ENCODE measurements at places on chromosomes 5 and 9.

DNA sequence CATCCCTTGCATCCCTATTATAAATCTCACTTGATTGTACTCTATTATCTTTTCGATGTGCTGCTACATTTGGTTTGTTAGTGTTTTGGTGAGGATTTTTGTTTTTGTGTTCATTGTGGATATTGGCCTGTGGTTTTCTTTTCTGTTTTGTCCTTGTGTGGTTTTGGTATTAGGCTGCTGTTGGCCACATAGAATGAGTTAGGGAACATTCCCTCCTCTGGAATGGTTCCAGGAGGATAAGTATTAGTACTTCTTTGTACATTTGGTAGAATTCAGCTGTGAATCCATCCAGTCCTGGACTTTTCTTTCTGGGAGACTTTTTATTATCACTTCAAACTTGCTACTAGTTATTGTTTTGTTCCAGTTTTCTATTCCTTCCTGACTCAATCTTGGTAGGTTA lies 287.2 kb downstream of the CWC27 start:
- DNase-seq, result no peak

GRCh38 chr5:171747061-171747859 lies 38.4 kb upstream of the SMIM23 start:
- DNase-seq, result no peak

GRCh38 chr5:31939151-31939550 lies 235.0 kb downstream of the GOLPH3 start:
- no peak for DNase-seq

- no peak for DNase-seq
Measured at GRCh38 chr5:159933531-159934485, 17.5 kb downstream of the ADRA1B start.

DNA sequence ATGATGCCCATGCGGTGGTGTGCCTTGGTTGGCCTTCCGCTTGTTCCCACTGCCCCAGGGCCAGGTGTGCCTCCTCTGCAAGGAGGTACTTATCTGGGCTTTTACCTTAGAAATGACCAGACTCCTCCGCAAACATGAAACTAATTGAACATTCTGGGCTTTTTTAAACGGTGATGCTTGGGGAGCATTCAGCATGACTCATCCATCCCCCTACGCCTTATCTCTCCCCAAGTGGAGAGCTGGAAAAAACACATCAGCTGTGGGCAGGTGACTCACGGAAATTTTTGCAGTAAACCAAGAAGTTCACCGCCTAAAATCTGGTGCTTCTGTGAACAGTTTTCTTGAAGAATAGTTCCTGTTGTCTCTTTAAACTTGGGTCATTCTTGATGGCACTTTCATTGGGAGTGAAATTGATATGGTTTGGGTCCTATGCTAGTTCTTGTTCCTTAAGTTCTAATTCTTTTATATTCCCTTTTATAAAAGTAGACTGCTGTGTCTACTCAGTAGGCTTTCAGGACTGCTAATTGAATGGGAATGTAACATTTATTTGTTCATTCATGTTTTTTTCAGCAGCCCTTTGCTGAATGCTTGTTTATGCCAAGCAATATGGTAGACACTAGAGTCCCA lies 39.6 kb downstream of the SFXN1 start:
- peak; percentile 79 for DNase-seq

Measured in CD4-positive, alpha-beta T cell treated with Interleukin-2 at 100 ng/mL for 4 hours (primary cell).